CD4-positive, alpha-beta T cell treated with Interleukin-6 for 4 hours (primary cell): ENCODE measurements at places on chromosomes 11 and 22.

- DNase-seq = no peak
Measured at GRCh38 chr22:28973352-28973751, 88.3 kb downstream of the C22orf31 start.

DNA sequence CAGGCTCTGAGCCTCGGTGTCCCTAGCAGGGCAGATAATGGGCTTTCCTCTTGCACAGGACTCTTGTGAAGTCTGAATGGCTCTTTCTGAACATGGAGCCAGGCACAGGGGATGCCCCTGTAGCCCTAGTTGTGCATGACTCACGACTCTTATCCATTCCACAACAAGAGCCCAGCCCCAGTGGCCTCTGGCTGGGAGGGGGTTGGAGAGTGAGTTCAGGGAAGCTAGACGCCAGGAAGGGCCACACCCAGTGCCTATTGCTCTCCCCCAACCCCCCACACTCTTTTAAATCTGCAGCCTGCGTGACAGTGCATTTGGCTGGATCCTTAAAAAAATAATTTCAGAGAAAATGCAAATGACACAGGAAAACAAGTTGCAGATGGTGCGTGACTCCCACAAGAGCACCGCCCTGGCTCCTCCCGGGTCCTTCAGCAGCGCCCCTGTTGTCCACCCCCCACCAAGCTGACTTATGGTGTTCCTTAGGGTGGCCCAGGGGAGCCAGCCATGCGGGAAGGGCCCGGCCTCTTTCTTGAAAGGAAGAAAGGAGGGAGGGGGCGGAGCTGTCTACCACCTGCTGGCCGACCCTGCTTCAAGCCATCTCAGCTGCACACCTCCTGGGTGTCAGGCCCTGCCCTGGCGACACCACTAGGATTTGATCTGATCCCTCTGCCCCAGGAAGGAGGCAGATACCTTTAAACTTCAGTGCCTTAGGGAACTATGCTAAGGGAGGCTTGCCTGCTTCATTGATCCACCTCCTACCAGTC lies 74.7 kb downstream of the MN1 start:
- DNase-seq = no peak

DNA sequence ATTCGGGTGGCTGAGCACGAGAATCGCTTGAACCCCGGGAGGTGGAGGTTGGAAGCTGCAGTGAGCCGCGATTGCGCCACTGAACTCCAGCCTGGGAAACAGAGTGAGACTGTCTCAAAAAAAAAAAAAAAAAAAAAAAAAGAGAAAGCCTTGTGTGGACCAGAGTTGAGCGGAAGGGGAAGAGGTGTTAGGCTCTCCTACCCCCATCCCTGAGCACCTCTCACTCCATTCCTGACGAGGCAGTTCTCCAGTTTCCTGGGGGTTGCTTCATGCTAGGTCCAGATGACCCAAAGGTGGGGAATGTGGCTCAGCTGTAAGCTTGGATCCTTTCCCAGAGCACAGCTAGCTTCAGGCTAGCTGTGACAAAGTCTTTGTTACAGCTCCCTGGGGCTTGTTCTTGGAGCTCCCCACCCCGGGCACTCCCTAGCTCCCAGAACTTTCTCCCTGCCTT lies 8.8 kb upstream of the DNAL4 start:
- no peak for DNase-seq

- no peak for DNase-seq
Measured at GRCh38 chr22:47031628-47031915, 269.1 kb downstream of the TBC1D22A start.

DNA sequence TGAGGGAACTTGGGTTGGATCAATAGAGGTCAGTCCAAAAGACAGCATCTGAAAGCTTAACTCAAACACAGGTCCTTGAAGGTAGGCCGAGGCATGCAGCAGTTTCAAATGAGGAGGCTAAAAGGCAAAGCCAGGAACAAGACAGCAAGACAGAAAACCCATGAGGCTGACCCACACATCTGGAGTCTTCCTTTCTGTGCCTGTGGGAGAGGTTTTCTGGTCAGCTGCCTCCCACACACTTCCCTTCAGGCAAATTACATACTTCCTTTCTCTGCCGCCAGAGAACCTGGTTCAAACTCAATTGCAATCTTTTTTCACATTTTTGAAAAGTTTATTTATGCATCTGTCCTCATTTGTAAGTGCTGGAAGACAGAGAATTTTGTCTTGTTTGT lies 29.8 kb upstream of the CRTAM start:
- DNase-seq = no peak

DNA sequence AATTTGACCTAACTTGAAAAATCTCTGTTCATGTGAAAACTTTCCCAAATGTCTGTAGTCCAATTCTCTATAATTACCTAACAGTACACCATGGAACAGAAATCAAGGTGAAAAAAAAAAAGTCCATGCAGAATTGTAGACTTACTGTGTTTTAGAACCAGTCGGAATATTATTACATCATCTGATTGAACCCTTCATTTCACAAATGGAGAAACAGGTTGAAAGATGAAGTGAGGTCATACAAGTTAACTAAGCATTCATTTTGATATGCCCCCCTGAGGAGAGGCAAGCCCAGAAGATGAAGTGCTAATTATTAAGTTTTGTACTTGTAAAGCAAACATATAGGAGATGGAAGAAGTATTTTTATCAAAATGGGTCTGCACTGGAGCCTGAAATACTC lies 179.4 kb downstream of the WNT11 start:
- no peak for DNase-seq

DNA sequence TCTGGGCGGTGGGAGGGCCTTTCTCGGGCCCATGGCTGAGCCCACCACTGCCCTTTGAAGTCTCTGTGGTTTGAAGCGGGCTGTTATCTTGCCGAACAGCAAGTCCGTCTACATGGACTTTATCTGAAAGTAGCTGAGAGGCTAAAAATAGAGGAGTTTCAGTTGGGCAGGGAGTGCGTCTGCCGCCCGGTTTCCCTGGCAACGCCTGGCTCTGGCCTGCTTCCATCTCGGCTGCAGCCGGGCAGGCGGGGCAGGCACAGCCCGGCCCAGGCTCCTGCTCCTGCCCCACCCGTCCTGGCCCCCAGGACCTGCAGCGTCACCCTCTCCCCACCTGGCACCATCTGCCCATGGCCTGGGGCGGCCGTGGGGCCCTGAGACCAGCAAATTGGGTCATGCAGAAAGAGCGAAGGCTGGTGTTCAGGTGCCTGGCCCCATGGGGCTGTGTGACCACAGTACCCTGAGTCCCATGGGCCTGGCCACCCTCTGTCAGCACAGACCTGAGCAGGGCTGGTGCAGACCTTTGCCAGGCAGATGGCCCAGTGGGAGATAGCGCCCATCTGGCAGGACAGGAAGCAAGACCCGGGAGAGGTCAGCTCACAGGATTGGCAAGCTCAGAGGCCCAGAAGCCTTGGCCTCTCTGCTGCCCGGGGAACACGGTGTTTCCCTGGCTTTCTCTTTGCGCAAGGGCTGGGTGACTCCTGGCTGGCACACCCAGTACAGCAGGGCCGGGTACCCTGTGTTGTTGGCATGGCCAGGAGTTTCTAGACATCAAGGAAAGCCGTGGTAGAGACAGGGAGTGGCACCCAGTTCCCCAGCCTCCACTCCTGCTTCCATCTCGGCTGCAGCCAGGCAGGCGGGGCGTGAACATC lies 79.1 kb upstream of the KCNQ1OT1 start:
- DNase-seq = no peak

GRCh38 chr11:106477776-106478175 lies 400.3 kb downstream of the AASDHPPT start:
- no peak for DNase-seq

- DNase-seq = no peak
Measured at GRCh38 chr11:19679952-19680828, 32.4 kb upstream of the NAV2 start.

DNA sequence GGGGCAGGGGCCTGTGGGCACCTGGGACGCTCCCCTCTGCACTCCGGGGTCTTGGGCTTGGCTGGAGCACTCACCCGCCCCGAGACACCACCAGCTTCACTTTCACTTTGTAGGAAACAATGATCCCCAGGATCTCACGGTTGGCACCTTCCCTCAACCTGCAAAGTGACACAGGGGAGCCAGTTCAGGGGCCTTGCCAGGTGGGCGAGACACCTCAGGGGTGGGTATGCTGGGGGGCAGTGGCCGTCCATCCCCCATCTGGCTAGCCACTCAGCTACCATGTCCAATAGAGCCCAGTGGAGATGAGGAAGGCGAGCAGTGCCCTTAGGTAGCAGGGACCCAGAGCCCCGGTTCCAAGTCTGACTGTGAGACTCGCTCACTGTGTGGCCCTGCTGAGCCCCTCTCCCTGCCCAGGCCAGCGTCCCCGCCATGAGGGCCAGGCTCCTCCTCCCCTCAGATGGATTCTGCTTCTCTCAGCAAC lies 32.3 kb downstream of the TPBGL start:
- no peak for DNase-seq

DNA sequence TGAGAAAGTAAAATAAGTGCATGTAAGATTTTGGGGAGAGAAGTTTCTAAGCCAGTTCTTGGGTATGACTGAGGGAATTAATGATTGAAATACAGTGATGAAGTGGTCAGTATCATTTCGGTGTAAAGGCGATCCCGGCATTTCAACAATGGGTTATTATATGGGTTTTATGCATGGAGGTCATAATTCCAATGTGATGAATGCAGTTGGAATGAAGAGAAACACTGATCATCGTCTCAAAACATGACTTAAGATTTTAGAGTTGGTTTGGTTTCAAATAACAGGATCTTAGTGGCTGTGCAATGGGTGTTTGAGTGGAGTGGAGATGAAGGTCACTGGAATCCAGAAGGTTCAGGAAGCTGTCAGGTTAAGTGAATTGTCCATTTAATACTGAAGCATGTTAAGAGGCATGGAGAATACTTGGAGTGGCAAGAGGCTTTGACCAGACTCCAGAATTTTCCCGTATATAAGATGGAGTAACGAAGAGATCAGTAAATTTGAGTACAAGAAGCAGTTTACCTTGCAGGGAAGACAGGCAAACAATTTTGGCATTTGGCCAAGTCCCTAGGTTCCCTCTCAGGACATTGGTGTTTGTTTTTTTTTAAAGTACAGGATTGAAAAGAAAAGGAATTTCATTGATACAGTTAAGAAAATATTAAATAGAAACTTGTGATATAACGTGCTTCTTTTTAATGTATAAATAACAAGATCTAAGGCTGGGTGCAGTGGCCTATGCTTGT lies 96.4 kb upstream of the BIRC3 start:
- no peak for DNase-seq

DNA sequence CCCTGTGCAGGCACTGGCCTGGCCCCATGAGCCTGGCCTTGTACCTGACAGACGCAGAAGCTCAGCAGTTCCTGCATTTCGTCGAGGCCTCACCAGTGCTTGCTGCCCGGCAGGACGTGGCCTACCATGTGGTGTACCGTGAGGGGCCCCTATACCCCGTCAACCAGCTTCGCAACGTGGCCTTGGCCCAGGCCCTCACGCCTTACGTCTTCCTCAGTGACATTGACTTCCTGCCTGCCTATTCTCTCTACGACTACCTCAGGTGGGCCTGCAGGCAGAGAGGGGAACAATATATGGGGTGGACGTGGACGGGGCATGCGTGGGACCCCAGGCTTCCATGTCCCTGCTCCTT lies 4.9 kb downstream of the LARGE2 start:
- DNase-seq = no peak

GRCh38 chr22:30992565-30992964 lies 23.5 kb downstream of the TUG1 start:
- DNase-seq = no peak

DNA sequence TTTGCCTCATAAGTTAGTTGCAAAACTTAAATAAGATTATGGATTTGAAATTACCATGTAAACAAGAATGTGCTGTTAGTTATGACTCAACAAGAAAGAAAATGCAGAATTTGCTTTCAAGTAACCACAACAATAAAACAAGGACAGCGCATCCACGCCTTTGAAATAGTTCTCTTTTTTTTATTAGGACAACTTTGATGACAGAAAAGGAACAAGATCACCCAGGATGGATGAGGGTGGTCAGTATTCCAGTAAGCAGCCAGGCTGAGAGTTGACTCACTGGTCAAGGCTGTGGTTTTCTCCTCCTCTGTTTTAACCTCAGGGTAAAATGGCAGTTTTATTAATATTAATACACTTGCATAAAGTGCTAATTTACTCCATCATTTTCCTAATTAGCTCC lies 544.4 kb downstream of the OPCML start:
- no peak for DNase-seq

- DNase-seq = peak; percentile 27
Measured at GRCh38 chr11:3867209-3868091, 12.0 kb downstream of the STIM1 start.

DNA sequence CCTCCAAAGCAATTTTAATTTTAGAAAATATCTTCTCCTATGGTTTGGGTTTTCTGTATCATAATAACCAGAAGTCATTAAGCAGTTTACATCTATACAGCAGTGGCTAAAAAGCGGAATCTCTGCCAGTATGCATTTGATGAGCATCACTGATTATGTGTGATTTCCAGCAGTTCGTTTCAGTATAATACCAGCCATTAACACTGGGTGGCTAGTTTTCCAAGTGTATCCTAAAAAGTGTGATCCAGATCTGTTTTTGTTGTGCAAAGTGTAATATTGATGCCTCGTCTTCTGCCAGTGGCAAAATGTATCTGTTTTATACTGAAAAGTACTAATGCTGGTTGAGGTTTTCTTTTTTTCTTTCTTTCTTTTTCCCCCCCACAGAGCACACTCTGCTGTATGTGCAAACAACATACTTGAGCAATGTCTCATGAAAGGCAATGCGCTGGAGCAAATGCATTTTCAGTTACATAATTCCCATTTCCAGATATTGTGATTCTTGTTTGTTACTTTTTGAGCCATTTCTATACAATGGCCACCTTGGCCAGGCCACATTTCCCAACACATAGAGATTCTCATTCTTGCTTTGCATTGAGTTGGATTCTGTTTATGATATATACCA lies 64.2 kb downstream of the SLC36A4 start:
- DNase-seq = no peak

GRCh38 chr22:35677460-35678187 lies 29.4 kb downstream of the APOL6 start:
- DNase-seq = no peak

DNA sequence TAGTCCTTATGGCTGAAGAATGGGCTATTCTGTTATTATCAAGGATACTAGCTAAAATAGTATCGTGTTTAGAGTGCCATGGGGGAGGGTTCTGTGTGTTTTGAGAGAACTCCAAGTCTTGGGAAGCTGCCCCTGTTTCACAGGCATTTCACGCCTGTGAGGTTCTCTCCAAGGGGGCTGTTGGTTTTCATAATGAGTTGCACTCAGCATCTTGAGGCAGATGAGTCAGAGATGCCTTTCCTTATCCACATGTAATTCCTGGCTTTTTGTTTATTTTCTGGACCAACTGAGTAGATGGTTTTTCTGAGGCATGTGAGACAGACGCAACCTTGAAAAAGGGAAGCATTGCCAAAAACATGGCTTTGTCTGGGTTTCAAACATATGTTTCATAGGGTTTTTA lies 203.7 kb downstream of the ARHGAP42 start:
- DNase-seq = no peak

GRCh38 chr22:40020956-40021355 lies 26.2 kb downstream of the FAM83F start:
- no peak for DNase-seq

DNA sequence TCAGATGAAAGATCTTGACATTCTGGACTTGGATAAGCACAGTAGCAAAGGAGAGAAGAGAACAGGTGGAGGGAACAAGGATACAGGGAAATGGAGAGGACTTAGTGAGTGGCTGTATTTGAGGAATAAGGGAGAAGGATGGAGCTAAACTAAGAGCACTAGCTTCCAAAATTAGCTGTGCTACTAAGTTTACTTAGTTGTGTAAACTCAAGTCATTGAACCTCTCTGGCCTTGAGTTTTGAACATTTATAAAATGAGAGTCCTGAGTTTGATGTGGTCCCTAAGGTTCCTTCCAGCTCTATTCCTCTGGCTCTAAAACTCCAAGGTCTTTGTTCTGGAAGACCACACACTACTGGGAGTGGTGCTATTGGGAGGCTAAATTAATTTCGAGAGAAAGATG lies 100.7 kb downstream of the TRIM44 start:
- DNase-seq = no peak

- DNase-seq = no peak
Measured at GRCh38 chr22:31344256-31344577, 1.9 kb downstream of the PATZ1 start.
